ENCODE measurements at places on chromosomes 6 and 20. TPM values are rescaled to one million over a fixed set of nuclear protein-coding genes. Genes with fewer than 3 reads are reported as not detected.

ZSCAN16 gene
- total RNA-seq = 4.4 TPM

WFDC10B gene
- not detected for total RNA-seq

CST4 gene
- total RNA-seq = not detected

RPP21 gene
- 64.3 TPM for total RNA-seq

HLA-C gene
- 55.0 TPM for total RNA-seq

FOXA2 gene
- total RNA-seq = 17.8 TPM

CTCFL gene
- not detected for total RNA-seq

OR2H2 gene
- not detected for total RNA-seq

CRIP3 gene
- 0.53 TPM for total RNA-seq

SAMD5 gene
- 0.48 TPM for total RNA-seq

TMEM217 gene
- total RNA-seq = 0.60 TPM

RFX6 gene
- total RNA-seq = not detected

MKKS gene
- total RNA-seq = 20.9 TPM

PNLDC1 gene
- not detected for total RNA-seq

MUC22 gene
- total RNA-seq = not detected

CAGE1 gene
- not detected for total RNA-seq

C6orf15 gene
- not detected for total RNA-seq

ZC3H12D gene
- total RNA-seq = 0.08 TPM

Data from A549 treated with GW870086 at 1 μM for 4 hours (cell line).